ENCODE measurements at places on chromosomes 3 and 15.

DNA sequence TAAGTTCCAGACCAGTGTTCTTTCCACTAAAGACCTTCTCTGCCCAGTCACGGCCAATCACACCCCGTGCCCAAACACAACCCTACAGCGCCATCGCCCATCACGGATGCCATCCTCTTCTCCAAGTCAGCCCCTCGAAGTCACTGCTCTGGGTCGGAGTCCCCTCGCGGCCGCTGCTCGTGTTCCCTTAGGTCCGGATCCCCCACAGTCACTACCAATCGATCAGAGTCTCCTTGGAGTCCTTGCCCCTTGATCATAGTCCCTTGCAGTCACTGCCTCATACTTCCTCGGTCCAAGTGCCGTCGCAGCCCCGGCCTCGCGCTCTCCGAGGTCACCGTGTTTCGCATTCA, 461 bp downstream of the PCYT1A start:
- no peak for DNase-seq

GRCh38 chr3:134394380-134394779, 20.1 kb upstream of the AMOTL2 start:
- DNase-seq: no peak

DNA sequence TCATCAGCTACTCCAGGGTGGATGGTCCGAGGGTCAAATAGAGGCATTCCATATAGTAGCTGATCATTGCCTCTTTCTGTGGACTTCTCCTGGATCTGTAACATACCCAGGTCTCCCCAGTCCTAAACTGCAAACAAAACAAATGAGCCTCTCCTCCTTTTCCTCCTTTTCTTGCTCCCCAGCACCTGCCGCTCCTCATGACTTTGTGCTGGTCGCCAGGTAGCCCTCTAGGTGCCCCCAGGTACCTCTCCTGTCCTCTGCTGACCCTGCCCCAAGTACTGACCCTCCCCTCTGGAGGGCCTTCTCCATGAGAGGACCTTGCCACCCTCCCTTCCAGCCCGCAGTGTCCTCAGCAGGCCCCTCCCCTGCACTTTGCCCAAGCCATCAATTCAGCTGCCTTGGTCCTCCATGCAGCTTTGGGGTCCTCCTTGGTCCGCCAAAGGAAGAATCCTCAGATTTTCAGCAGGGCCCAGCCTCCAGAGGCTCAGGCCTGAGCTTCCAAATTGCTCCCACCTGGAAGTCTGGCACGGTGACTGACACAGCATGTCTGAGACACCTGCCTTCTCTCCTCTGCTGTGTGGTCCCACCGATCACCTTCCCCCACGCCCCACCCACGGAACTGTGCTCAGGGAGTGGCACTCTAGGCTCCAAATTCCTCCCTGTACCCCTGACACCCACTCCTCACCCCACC, 111.0 kb downstream of the LRRK1 start:
- no peak for DNase-seq

GRCh38 chr15:33808720-33809457, 159.4 kb upstream of the CHRM5 start:
- no peak for DNase-seq

DNA sequence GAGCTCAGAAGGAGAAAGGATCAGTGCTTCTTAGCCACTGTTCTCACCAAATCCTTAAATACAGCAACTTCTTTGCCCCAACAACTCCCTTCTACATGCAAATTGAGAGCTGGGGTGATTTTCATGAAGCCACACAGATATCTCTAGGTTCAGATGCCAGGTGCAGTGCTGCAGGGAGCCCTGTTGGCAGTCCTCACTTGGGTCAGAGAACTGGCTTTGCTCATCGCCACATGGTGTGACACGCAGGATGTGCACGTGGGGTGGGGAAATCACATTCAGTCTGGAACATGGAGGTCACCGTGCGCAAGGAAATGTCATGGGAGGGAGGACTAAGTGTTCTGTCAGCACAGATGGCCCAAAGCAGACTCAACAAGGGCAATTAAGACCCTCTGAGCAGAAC, 103.8 kb downstream of the WDR76 start:
- no peak for DNase-seq

GRCh38 chr3:193464889-193465288, 86.3 kb upstream of the ATP13A5 start:
- DNase-seq: no peak

DNA sequence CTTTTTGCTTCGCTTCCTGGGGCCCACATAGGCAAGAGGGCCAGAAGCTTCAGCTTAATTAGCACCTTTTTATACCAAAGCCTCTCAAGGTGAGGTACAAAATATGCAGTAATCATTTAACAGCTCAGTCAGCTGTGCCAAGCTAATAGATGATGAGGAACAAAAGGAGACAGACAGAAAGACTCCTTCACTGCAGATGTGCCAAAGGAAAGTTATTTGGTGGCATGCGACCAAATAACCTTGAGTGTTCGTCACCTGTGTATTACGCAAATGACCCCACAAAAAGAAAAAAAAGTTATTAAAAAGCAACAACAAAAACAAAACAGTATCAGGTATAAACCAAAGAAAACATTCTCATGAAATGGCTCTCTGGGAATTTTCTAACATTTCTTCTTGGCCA, 325.8 kb upstream of the IGF1R start:
- no peak for DNase-seq

DNA sequence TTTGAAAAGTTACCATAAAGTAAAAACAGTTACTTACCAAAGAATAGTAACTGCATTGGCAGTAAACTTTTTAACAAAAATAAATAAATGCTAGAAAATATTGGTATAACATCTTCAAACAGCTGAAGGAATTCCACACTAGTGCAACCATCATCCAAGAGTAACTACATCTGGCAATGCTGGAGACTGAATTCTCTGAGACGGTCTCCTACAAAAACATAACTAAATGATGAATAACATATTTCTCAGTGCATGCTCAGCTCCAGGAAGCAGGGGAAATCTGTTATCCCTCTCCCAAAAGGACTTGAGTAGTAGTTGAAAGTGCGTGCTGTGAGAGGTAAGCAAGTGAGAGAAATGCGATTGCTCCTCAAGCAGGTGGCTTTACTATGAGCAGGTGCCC, 526.8 kb upstream of the CCDC54 start:
- no peak for DNase-seq

- DNase-seq: peak; percentile 60
Observed at GRCh38 chr3:16504242-16504641, 9.3 kb downstream of the RFTN1 start.

GRCh38 chr15:34588046-34588674, 4.7 kb upstream of the GOLGA8B start:
- DNase-seq: peak; percentile 62

GRCh38 chr3:32109256-32109655, 2.8 kb downstream of the GPD1L start:
- DNase-seq: no peak

- DNase-seq: no peak
Observed at GRCh38 chr3:42960282-42960681, 18.8 kb upstream of the GASK1A start.

- no peak for DNase-seq
Observed at GRCh38 chr3:19190126-19190525, 41.8 kb downstream of the KCNH8 start.

DNA sequence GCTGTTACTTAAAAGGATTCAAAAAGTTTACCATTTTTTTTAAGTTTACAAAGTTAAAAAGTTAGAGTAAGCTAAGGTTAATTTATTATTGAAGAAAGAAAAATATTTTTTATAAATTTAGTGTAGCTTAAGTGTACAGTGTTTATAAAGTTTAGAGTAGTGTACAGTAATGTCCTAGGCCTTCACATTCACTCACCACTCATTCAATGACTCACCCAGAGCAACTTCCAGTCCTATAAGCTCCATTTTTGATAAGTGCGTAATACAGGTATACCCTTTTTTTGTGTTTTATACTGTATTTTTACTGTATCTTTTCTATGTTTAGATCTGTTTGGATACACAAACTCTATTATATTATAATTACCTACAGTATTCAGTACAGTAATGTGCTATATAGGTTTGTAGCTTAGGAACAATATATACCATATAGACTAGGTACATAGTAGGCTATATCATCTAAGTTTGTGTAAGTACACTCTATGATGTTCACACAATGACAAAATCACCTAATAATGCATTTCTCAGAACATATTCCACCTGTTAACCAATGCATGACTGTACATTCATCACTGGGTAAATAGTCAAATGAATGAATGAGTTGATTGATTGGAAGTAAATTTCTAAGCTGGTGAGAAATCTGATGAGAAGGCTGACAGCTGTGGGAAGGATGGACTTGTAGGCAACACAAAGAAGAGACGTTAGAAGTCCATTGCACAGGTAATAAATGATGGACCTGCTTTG, 95.2 kb upstream of the CDIN1 start:
- DNase-seq: no peak

- DNase-seq: no peak
Observed at GRCh38 chr15:73515527-73515926, 72.6 kb downstream of the REC114 start.

DNA sequence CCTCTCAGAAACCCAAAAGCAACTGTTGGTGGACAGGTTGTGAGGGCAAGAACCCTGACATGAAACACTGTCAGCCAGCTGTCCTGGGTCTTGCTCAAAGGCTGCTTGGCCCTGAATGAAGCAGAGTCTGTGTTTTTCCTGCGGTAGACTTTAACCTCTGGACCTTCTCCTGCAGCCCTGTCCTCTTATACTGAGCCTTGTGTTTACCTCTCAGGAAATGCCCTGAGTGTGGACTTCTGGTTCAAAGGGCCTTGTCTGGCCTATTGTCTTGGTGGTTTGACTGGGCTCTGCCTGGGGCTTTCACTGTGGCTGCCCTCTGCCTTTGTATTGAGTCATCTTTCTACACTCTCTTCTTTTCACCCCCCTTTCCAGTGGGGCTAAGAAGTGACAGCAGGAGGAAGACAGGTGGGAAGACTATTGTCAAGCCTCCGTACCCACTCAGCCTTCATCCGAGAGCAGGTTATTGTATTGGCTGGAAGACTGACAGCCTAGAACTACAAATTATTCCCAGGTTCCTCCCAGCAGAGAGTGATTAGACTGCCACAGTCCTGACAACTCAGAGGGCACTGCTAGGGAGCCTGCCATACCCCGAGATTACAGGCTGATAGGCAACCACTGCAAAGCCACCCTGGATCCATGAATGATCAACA, 3.5 kb downstream of the SEC13 start:
- DNase-seq: no peak

DNA sequence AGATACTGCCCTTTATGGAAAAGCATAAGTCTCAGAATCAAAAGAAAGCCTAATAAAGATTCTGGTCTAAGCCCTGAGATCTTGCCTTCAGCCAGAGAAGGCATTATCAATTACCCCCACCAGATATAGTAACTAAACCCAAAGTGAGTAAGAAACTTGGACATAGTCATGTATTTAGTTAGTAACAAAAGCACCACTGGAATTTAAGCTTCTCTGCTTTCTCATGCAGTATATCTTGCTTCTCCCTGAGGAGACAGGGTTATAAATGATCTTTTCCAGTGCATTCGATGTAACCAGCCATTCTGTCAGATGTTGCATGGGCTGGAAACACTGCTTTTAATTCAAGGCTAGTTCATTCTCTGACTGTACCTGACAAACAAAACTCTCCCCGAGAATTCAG, 946.7 kb downstream of the NAALADL2 start:
- no peak for DNase-seq

DNA sequence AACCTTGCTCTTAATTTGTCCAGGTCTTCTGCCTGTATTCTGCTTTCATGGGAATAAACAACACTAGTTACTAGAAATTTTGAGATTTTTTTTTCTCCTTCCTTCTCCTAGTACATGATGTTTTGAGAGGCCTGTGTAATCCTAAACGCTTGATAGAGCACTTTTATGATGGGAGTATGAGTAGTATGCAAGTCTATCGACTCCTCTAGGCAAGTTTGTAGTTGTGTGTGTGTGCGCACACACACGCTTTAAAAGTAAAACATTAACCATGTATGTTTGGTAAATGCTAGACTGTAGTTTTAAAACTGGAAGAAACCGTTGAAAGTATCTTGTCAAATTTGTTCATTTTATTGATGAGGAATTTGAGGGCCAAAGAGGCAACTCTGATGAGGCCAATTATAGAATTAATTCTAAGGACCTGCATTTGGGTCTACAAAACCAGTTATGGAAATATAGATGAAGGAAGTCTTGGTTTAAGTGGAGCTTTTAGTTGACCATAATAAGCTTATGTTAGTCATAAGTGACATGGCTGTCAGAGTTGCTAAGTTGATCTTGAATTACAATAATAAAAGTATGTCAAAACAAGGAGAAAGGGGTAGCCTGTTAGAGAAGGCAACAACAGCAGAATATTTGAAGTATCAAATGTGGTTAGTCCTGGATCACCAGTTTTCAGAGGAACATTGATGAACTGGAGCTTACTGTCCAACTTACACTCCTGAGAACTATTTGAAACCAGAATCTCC, 47.1 kb downstream of the AKAP13 start:
- no peak for DNase-seq

DNA sequence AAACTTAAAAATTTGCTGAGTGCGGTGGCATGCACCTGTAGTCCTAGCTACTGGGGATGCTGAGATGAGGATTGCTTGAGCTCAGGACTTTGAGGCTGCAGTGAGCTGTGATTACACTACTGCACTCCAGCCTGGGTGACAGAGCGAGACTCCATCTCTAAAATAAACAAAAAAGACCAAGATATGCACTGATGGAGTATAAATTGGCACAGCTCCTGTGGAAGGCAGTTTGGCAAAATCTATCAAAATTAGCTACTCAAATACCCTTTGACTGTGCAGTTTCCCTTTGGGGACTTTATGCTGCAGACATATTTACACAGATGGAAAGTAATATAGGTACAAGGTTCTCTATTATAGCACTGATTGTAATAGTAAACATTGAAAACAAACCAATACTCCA, 18.1 kb upstream of the U2SURP start:
- DNase-seq: no peak

- no peak for DNase-seq
Observed at GRCh38 chr3:46094506-46094905, 67.2 kb upstream of the XCR1 start.

- no peak for DNase-seq
Observed at GRCh38 chr3:31748281-31748932, 215.7 kb downstream of the STT3B start.

DNA sequence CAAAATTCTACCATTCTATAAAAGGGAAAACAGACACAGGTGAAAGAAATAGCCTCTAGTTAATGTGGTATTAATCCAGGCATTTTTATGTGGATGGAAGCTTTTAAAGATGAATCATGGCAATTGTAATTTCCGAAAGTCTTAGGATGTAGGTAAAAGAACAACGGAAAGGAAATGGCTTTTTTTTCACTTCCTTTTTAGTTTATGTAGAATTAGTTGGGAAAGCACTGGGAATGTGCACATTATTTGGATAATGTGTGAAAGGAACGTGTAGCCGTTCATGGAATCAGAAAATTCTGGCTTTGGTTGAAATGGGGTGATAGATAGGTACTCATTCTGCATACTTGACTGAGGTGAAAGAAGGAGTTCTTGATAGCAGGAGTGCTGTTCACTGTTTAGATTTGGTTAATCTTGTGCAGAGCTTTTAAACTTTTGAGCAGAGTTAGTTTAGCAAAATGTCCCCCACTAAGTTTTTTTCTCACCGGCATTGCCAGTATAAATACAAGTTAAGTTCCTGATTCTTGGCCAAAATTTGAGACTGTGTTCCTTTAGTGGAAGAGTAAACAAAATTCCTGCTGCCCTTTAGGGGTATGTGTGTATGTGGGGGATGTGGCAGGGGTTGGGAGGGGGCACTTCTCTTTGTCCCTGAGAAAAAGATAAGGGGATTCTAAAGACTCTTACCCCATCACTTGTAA, 20.2 kb upstream of the UTS2B start:
- no peak for DNase-seq
